ENCODE measurements at places on chromosomes 12 and 14. TPM values are rescaled to one million over a fixed set of nuclear protein-coding genes. Genes with fewer than 3 reads are reported as not detected.

DNA sequence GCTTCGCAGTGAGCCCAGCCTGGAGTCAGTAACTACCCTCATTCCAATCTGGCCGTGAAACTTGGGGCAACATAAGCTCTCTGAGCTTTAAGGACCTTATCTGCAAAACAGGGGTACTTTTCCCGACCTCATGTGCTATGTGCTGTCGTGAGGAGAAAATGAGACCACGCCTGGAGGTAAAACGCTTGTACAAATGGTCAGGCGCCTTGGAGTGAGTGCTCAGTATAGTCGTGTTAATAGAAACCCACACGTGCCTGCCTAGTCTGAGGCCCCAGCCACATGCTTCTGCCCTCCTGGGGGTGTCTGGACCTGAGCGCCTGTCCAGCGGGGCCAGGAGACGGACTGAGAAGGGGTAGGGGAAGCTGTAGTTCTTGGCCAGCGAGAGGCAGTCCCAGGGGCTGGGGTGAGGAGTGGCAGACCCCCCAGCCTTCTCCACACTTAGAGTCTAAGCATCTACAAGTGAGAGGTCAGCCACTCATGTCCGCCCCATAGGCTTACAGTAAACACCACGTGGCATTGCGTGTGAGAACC is 4.9 kb downstream of the AQP5 start:
- no peak for DNase-seq

DNA sequence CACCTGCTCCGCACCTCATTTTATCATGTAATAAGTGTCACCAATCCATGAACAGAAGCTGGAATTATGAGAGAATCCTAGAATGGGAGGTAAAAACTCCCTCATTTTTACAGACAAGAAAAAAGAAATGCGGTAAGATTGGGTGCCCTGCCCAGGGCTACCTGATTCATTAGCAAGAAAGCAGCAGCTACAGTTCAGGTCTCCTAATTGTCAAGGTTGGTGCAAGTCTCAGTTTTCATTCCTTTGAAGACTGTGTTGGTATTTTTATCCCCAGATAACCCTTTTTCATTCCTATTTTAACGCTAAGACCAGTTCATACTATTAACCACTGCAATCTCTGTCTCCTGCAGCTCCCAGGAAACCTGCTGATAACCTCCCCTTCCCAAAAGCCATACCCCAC is 6.9 kb downstream of the DUSP6 start:
- no peak for DNase-seq

DNA sequence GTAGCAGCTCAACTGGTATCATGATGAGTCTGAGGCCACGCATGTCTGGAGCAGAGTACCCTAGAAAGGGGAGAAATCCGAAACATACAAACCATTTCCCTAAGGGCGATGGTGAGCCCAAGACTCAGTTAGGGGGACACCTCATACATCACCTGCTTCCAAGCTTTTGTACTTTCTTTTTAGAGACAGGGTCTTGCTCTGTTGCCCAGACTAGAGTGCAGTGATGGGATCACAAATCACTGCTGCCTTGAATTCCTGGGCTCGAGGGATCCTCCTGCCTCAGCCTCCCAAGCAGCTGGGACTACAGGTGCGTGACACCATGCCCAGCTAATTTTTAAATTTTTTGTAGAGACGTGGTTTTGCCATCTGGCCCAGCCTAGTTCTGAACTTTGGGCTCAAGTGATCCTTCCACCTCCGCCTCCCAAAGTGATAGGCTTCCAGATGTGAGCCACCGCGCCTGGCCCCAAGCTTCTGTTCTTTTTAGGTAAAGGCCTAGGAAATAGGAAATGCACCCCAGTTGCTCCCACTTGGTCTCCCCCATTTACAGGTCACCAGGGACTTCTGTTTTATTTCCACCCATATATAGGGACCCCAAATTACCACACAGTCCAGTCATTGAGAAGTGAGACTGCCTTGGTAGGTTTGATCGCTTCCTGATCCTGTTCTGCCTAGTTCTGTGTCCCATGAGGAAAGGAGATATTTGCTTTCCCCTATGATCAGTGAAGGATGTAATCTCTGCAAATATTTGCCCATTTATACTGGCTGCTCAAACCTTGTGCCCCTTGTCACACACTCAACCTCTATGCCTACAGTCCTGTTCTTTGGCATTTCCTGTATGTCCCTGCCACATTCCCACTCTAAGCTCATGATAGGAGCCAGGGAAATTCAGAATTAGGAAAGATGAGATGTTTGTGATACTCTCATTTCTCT is at the start of gene APOF:
TSS of gene APOF (minus strand) at position 728 of the 930 bp plus-strand sequence. CDS start at position 616, 112 bp downstream.
- DNase-seq = no peak

- DNase-seq = no peak
These were observed 893.2 kb downstream of the SLC16A7 start for GRCh38 chr12:60489071-60489470.

DNA sequence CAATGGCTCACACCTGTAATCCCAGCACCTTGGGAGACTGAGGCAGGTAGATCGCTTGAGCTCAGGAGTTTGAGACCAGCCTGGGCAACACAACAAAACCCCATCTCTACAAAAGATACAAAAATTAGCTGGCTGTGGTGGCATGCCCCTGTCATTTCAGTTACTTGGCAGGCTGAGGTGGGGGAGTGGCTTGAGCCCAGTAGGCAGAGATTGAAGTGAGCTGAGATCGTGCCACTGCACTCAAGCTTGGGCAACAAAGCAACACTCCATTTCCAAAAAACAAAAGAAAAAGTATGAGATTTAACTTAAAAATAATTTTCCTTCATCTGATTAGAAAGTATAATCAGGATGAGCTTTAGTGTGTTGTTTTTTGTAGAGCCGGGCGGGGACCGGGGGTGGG is 47.9 kb upstream of the BCAT1 start:
- no peak for DNase-seq

GRCh38 chr14:81315341-81315740 is 84.8 kb downstream of the STON2 start:
- DNase-seq = no peak

DNA sequence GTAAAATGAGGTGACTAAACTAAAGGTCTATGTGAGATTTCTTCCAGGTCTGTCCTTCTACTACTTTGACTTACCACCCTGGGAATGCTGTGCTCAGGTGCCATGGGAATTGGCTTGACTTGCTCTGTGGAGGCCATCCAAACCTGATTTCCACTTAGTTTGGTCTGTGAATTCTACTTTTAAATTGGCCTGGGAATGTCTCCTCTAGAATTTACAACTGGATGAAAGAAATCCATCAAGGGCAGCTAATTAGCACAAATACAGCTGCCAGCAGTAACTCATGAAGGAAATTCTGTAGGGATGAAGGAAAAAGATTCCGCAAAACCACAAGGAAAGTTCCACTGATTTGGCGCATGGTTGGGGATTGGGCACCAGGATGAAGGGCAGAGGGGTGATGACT is 31.7 kb upstream of the FRMD6 start:
- no peak for DNase-seq

GRCh38 chr14:52724360-52724644 is 5.7 kb upstream of the STYX start:
- no peak for DNase-seq

DNA sequence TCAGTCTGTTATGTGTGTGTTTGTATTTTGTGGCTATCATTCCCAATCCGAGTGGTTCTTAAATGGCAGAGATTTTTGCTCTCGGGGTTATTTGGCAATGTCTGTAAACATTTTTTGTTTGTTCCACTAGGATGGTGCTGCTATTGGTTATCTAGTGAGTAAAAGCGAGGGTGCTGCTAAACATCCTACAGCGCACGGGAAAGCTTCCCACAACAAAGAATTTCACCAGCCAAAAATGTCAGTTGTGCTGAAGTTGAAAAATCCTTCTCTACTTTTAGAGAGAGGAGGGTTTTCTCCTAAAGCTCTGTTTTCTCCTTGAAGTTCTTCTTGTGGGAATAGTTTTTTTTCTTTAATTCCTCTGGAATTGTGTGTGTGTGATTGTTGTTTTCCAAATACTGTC is 2.4 kb downstream of the EXD2 start:
- DNase-seq = no peak

GRCh38 chr14:29454026-29454693 is 473.5 kb downstream of the PRKD1 start:
- DNase-seq = no peak

- no peak for DNase-seq
These were observed 100.7 kb upstream of the RTL1 start for GRCh38 chr14:101004176-101004575.

DNA sequence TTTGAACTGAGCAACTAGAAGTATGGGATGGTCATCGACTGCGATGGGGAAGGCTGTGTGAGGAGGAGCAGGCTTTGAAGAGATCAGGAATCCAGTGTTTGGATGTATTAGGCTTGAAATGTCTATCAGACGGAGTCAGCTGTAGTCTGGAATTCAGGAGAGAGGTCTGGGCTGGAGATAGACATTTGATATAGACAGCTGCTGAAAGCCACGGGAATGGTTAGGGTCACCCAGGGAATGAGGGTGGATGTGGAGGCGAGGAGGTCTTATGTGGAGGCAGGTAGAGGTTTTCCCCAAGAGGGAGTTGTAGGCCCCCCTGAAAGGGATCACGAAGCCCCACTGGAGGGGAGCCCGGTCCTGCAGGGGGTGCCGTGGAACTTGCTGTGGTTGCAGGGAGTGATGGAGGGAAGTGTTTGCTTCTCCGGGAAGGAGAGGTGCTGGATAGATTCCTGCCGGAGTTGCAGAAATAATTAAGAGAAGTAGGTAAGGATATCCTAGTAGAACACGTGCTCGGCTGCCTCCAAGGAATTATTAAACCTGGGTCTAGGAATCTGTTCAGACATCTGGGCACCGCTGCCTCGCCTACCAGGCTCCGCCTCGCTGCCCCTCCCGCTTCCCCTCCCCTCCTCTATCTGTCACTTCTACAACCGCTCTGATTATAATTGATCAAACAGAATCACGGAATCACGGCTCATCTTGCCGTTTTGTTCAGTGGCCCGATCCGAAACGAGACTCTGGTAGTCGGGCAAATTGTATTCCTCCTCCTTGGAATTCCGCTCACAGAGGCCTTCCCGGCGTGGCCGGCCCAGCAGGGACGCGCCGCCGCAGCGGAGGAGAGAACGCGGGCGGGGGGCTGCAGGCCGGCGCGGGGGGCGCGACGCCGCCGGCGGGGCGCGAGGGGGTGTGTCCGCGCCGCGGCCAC is 826 bp upstream of the CACNA1C start:
- DNase-seq = no peak

- no peak for DNase-seq
These were observed 422.3 kb downstream of the VRK1 start for GRCh38 chr14:97219431-97220017.

DNA sequence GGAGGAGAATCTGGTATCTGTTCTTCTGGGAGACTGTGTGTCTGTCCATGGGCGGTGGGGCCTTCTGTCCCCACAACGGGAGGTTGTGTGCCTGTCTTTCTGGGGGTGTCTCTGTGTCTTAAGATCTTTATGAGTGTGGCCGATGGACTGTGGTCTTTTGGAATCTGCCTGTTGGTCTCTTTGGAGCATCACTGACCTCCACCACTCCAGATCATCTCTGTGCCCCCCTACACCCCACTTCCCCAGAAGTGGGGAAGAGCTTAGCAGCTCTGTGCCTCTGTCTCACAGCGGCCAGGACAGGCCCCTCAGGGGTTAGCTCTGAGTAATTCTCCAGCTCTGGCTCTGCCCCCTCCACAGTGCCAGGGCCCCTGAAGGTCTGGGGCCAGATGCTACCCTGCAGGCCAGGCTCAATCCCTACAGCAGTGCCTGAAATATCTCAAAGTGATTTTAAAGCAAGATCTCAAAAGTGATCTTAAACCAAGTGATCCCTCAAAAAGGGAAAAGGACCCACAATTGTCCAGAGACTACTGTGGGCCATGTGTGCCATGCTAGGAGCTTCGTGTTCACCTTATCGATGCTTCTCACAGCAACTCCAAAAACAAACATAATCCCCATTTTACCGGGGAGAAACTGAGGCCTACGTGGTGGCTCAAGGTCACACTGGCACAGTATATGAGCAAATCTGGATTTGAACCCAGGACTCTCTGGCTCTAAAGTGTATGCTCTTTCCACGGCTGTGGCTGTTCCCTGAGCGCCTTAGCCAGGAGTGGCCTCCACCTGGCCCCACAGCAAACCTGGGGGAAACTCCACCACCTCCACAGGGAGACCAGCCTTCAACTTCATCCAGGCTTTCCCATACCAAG is 26.0 kb upstream of the KRT78 start:
- no peak for DNase-seq

DNA sequence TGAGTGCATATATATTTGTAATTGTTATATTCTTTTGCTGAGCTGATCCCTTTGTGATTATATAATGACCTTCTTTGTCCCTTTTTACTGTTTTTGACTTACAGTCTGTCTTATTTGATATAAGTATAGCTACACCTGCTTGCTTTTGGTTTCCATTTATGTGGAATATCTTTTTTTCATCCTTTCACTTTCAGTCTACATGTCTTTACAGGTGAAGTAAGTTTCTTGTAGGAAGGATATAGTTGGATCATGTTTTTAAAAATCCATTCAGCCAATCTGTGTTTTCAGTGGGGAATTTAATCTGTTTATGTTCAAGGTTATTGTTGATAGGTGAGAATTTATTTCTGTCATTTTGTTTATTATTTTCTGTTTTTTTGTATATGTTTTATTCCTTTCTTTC is 12.1 kb downstream of the GZMH start:
- no peak for DNase-seq

DNA sequence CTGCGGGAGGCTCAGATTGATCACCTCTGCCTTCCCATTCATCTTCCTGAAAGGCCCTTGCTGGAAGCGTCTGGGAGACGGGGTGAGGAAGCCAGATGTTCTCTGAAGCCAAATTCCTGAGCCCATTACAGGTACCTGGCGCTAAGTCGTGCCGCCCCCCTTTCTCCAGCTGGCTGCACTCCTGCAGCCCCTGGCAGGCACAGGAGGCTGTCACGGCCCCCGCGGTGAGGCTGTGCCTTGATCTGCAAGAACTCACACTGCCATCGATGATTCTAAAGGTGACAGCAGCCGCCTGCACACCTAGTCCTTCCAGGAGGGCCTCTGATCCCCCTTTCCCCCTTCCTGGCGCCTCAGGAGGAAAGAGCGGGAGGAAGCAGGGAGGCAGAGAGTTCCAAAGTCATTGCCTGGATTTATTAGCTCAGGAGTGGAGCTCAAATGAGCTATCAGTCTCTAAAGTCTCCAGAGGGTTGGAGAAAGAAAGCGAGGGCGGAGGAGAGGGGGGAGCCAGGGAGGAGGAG is 106.9 kb downstream of the RFLNA start:
- DNase-seq = no peak

DNA sequence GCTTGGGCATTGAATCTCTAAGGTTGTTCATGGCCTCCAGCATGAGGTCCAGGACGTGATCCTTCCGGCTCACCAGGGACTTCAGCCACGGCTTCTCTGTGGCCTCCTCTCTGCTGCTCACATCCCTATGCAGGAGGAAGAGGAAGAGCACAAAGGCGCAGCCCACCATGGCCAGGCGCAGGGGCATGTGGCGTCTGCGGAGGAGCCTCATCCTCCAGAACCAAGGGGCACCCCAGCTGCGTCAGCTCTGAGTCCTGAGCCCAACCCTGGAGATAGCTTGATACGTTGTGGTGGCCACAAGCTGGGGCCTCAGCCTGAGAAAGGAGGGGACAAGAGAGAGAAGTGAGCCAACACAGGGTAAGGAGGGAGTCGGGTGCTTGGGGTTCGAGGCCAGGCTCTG is 11.6 kb downstream of the GALNT6 start:
- no peak for DNase-seq

GRCh38 chr12:56931474-56931978 is 2.7 kb downstream of the SDR9C7 start:
- peak; percentile 34 for DNase-seq

The CLEC1B gene
- polyA plus RNA-seq = not detected

The VRTN gene
- polyA plus RNA-seq = not detected

The PRPH gene
- polyA plus RNA-seq = not detected

The OS9 gene
- polyA plus RNA-seq = 310 TPM

The NAV3 gene
- 29.8 TPM for polyA plus RNA-seq

The KRT77 gene
- not detected for polyA plus RNA-seq

The DGKA gene
- polyA plus RNA-seq = 53.6 TPM

The CHST11 gene
- polyA plus RNA-seq = 3.6 TPM

The MYF5 gene
- not detected for polyA plus RNA-seq

The CACNA2D4 gene
- 0.22 TPM for polyA plus RNA-seq
